ENCODE measurements at places on chromosomes 11 and 22. TPM values are rescaled to one million over a fixed set of nuclear protein-coding genes. Genes with fewer than 3 reads are reported as not detected.
A peak's percentile ranks its signal among the peaks of the same experiment; 100 is the strongest.

DNA sequence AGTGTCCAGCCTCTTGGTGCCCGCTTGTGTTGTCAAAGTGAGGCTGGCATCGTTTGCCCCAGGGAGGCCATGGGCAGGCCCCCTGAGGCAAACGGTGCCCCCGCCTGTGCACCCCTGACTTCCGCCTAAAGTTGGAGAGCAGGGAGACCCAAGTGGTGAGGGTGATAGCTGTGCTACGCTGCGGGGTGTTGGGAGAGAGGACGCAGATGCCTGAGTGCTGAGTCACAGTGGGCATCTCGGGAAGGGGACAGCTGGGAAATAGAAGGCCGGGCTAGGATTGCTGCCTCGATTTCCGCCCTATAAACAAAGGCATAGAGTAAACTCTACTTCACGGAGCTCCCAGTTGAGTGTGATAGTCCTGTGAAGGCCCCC lies 5.8 kb downstream of the GRIK4 start:
- no peak for DNase-seq
- no peaks in the 10 kb centered on the region for H3K4me1 ChIP-seq
- no peak overlapping the region for H3K27ac ChIP-seq
- H3K4me3 ChIP-seq = no peak overlapping the region
- H3K27me3 ChIP-seq = peaks cover 32% of the 10 kb centered on the region

GRCh38 chr11:107565219-107565937 lies at the start of gene ALKBH8:
ALKBH8 (minus strand) TSS chr11:107565735; CDS start chr11:107560893, 4,842 bp downstream.
- H3K36me3 ChIP-seq = no peaks in the 10 kb centered on the region
- peak within 1 kb of the TSS; percentile 81 for H3K27ac ChIP-seq

DNA sequence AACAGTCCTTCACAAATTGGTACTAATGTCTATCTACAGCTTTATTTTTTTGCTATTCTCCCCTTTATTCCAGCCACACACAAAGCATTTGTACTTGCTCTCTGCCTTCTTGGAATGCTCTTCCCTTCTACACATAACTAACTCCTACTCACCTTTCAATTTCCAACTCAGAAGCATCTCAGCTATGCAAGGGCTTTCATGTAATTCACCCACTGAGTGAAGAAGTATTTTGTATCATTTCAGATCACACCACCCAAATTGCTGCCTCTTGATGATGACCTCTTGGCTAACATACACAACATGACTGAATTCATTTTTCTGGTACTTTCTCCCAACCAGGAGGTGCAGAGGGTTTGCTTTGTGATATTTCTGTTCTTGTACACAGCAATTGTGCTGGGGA lies at the start of gene OR4X2:
Gene OR4X2 (plus strand): TSS at position 301 of the 400 bp plus-strand sequence. CDS start 0 bp downstream, at position 301.
- no peak within 1 kb of the TSS for H3K27ac ChIP-seq
- H3K4me3 ChIP-seq = no peak within 1 kb of the TSS
- no peaks in the 10 kb centered on the region for H3K4me1 ChIP-seq
- H3K36me3 ChIP-seq = no peaks in the 10 kb centered on the region
- H3K27me3 ChIP-seq = no peaks in the 10 kb centered on the region

DNA sequence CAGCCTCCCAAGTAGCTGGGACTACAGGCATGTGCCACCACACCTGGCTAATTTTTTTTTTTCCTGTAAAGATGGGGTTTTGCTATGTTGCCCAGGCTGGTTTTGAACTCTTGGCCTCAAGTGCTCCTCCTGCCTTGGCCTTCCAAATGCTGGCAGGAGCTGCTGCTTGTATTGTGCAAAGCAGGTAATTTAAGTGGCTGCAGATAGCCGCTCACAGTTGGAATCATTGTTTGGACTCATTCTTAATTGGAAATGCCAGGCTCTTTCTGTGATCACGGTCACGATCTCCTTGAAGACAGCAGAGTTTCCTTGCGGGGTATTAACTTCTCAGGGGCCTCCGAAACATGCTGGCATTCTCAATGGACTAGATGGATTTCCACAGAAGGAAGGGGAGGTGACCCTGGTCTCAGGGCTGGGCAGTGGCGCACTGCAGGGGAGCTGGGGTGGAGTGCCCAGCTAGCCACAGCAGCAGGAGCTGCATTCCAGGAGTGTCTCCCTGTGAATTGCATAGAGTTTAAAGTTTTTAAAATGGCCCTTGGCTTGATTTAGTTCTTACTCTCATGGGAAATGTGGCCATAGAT lies 136.1 kb downstream of the MORC2 start:
- no peaks in the 10 kb centered on the region for H3K27me3 ChIP-seq
- no peak overlapping the region for H3K27ac ChIP-seq
- no peak for DNase-seq
- no peaks in the 10 kb centered on the region for H3K36me3 ChIP-seq

GRCh38 chr22:31496007-31496734 lies at the start of gene SFI1:
SFI1 (plus strand) TSS chr22:31496536; CDS start chr22:31508285, 11,749 bp downstream.
- peak within 1 kb of the TSS; percentile 67 for H3K4me3 ChIP-seq
- H3K4me1 ChIP-seq = peaks cover 21% of the 10 kb centered on the region
- H3K27ac ChIP-seq = peak within 1 kb of the TSS; percentile 84
- H3K36me3 ChIP-seq = peaks cover 5% of the 10 kb centered on the region
- H3K27me3 ChIP-seq = no peaks in the 10 kb centered on the region

DRD2 gene
- 0.17 TPM for total RNA-seq

MAPK8IP1 gene
- 14.7 TPM for total RNA-seq

DNA sequence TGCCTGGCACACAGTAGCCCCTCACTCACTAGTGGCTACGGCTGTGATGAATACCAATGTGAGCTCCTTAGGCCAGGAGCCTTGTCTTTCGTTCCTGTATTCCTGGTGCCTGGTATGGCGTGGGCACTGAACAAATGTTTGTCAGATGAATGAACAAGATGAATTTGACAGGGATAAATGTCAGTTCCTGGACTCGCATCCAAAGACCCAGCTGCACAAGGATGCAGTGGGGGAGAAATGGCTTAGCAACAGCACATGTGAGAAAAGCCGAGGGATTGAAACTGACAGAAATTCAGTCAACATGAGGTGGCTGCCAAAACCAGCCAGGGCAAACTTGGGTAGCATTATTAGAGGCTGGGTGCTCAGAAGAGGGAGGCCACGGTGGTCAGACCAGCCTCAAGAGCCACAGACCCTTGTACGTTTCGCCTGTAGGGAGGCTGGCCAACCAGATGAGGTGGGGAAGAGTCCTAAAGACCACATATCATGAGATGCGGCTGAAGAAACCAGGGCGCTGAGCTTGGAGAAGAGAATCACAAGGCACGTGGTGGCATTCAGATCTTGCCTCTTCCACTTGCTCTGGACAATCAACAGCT lies 7.7 kb upstream of the SLC22A8 start:
- H3K27me3 ChIP-seq = no peaks in the 10 kb centered on the region
- H3K4me1 ChIP-seq = peaks cover 4% of the 10 kb centered on the region
- no peak overlapping the region for H3K27ac ChIP-seq

DNA sequence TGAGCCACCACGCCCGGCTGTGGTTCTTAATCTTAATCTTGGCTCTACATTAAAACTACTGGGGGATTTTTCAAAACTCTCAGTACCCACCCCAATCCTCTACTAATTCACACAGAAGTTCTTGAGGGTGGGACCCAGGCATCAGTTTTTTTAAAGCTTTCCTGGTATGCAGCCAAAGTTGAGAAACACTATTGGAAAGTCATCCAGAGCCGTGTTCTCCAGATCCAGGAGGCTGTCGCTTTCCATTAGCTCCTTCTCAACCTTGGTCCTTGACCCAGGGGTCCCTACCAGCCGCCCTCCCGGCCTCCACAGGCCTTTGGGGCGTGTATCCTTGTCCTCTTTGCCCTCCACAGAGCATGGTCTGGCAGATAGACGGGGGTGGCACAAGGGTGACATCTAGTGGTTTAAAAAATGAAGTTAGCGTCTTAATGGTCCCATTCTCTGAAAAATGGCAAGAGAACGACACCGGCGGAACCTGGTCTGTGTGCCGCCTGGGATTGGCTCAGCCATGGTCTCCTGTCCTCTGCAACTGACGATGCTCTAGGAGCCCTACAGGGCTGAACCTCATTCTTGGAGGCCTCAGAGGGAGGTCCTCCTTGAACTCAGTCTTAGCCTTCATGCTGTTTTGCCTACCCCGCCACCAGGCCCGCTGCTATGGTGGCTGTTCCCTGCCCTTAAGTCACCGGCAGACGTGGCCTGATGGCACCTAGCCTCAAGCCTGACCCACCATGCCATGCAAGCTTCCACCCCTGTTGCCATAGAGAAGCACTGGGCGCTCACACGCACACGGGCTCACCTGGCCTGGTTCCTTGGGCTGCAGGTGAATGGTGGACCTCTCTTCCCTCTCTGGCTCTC lies 152.0 kb upstream of the SYN3 start:
- peaks cover 18% of the 10 kb centered on the region for H3K27me3 ChIP-seq
- H3K4me1 ChIP-seq = no peaks in the 10 kb centered on the region
- H3K4me3 ChIP-seq = no peak overlapping the region
- H3K36me3 ChIP-seq = no peaks in the 10 kb centered on the region
- no peak overlapping the region for H3K27ac ChIP-seq

OR51B2 gene
- total RNA-seq = not detected

DNA sequence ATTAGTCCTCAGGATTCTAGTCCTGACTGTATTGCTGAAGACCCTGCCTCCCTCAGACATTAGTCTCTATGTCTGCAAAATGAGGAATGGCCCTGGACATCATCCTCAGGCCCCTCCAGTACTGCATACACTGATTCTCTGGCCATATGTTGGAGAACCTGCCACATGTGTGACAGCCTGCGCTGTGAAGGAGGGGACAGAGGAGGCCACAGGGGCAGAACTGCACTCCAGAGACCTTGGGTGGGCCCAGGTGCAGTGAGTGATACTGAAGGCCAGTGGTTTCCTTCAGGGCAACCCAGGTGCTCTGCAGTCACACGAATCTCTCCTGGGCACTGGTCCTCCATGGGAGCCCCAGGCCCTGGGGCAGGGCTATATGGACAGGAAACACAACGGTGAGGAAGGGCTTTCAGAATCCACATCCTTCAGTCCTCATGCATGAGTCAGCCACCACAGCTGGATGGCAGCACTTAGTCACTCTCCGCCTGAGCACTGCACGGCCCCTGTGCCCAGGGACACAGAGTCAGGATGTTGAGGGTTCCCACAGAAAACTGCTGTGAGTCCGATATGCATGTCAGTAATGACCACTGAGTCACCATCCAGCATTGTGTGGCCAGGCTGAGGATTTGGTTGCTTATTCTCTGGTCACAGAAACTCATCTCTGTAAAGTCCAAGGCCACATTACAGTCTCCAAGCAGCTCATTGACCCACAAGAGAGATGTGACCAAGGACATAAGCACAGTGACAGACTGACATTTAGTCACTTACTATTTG lies 39.7 kb downstream of the ME3 start:
- H3K27me3 ChIP-seq = no peaks in the 10 kb centered on the region
- H3K4me3 ChIP-seq = no peak overlapping the region
- H3K27ac ChIP-seq = no peak overlapping the region
- peaks cover 24% of the 10 kb centered on the region for H3K4me1 ChIP-seq
- no peak for DNase-seq
- H3K36me3 ChIP-seq = no peaks in the 10 kb centered on the region

ART1 gene
- not detected for total RNA-seq

- no peaks in the 10 kb centered on the region for H3K4me1 ChIP-seq
- H3K27me3 ChIP-seq = no peaks in the 10 kb centered on the region
These were observed 92.8 kb upstream of the FIBIN start for GRCh38 chr11:26901162-26901561.

DNA sequence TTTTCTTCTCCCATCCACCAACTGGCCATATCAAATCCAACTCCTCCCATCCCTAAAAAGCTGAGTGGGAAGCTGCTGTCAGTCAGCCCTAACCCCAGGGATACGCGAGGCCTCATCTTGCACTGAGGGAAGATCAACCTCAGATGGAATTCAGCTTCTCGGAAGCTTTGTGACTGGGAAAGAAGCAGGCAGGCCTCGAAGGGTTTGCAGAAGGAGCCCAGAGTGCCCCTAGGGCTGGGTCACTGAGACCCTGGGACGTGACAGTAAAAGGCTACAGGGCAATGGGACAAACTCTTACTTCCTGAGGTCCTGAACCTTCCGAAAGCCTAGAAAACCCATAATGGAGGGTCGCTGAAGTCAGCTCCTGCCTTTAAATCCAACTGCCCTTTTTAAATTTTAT lies 34.4 kb upstream of the NNMT start:
- H3K27ac ChIP-seq = no peak overlapping the region
- H3K27me3 ChIP-seq = peaks cover 32% of the 10 kb centered on the region
- no peak overlapping the region for H3K4me3 ChIP-seq
- H3K4me1 ChIP-seq = peaks cover 58% of the 10 kb centered on the region
- DNase-seq = no peak

TBX10 gene
- not detected for total RNA-seq

HYLS1 gene
- total RNA-seq = 2.8 TPM

SGSM1 gene
- total RNA-seq = 1.6 TPM

DNA sequence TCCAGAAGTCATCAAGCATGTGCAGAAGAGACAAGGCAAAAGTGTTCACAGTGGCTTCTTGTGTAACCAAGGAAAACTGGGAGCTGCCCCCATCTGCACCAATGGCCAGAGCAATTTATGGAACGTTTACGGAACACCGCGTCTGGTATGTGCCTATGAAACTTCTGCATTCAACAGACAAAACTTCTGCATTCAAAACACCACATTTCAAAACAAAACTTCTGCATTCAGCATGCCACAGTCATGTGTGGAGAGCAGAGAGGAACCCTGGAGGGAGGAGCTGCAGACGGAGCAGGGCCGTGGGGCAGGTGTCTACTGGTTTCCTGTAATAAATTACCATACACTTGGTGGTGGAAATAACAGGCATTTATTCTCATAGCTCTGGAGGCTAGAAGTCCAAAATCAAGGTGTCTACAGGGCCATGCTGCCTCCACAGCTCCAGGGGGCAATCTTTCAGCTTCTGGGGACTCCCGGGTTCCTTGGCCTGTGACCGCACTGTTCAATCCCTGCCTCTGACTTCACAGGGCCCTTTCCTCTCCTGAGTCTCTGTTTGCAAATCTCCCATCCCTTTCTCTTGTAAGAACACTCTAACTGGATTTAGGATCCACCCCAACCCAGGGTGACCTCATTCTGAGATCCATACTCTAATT lies 32.2 kb downstream of the RPL3 start:
- H3K36me3 ChIP-seq = no peaks in the 10 kb centered on the region
- H3K27me3 ChIP-seq = no peaks in the 10 kb centered on the region
- DNase-seq = no peak
- peaks cover 38% of the 10 kb centered on the region for H3K4me1 ChIP-seq
- peak overlapping the region; percentile 18 for H3K27ac ChIP-seq
- H3K4me3 ChIP-seq = no peak overlapping the region

DNA sequence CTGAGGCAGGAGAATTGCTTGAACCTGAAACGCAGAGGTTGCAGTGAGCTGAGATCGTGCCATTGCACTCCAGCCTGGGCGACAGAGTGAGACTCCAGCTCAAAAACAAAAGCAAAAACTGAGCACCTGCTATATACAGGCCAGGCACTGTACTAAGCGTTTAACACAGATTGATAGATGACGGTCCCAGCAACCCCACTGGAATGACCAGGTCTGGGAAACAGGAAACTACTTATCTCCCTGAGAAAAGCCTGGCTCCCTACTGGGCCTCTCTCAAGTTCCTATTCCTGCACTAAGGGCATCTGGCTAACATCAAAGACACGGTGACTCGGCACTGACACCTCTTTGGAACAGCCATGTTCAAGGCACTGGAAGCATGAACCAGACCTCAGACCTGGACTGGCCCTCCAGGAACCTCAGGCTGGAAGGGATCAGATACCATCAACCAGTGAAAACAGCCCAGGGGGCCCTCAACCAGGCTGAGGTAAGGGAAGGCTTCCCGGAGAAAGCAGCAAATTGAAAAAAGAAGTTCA lies 16.6 kb downstream of the ARAP1 start:
- H3K36me3 ChIP-seq = peaks cover 3% of the 10 kb centered on the region
- DNase-seq = no peak
- H3K4me3 ChIP-seq = no peak overlapping the region
- H3K27ac ChIP-seq = peak overlapping the region; percentile 77
- H3K27me3 ChIP-seq = no peaks in the 10 kb centered on the region

ZNHIT2 gene
- total RNA-seq = 7.5 TPM

Measured in esophagus muscularis mucosa (tissue), 4 donors.